Vagina (tissue), 2 donors: ENCODE measurements at places on chromosomes 13 and 19.

- no peak for DNase-seq
Observed at GRCh38 chr19:17618281-17618903, 62.9 kb downstream of the COLGALT1 start.

- no peak for DNase-seq
Observed at GRCh38 chr13:39499604-39500003, 103.4 kb downstream of the LHFPL6 start.

DNA sequence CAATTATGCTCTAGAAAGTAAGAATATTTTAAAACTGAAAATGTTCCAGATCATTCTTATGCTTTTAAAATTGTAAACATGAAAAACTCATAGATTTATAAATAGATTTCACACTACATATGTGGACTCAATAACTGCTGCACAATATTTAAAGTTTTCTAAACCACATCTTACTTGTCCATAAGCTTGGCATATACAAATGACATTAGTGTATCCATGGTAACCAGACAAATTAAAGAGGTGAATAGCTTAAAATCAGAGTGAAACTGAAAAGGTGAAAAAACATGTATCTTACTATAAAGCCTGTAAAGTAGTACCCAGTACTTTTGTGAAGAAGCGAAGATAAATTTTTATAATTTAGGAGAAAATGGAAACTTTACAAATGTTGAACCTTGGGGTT lies 151.2 kb upstream of the MYO16 start:
- no peak for DNase-seq

GRCh38 chr19:5480427-5480836 lies 25.2 kb downstream of the ZNRF4 start:
- DNase-seq, result no peak
